ENCODE measurements at places on chromosomes 3 and 15.

DNA sequence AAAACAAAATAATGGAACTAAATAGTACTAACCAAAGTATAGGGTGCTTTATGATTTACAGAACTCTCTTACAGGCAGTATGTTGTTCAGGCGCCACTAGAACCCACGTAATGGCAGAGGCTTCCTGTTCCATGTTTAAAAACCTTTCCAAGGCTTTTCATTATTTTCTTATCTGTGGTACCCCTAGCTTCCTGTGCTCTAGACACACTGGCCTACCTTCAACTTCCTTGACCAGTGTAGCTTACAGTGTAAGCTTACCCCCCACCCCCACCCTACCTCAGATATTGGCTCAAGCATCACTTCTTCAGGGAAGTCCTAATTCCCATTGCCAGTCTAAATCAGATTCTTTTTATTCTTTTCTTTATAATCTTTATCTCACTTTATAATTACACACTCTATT is 2.9 kb downstream of the NR2C2 start:
- DNase-seq, result no peak

DNA sequence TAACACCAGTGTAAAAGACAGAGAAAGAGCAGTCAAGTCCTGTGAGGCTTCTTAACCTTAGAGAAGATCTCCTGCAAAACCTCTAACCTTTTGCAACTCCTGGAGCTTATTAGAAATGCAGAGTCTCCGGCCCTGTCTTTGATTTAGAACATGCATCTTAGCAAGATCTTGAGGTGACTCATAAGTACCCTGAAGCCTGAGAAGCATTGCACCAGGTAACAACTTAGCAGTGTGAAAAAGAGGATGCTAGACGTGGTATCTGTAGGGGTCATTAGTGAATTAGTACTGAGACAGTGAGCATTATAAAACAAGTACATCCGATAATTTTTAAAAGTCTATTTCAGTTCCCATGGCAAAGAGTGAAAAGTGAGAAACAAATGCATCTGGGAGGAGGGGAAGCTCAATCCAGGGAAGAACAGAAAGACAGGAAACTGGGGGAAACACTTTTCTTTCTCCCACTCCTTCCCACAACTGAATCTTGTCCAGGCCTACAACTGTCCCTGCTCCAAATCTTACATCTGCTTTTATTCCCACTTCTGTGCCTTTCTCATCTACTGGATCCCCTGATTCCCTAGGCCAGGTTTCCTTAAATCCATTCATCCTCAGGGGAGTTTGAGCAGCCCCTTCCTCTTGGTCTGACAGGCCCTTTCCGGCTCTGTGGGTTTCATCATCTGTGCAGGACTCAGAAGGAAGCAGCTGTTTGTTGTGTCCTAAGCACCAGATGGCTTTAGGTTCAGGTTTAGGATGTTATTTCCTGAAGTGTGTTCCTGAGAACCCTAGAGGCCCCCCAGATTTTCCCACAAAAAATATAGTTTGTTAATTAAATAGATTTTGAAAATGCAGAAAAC is 128.1 kb upstream of the IL12A start:
- DNase-seq, result no peak

DNA sequence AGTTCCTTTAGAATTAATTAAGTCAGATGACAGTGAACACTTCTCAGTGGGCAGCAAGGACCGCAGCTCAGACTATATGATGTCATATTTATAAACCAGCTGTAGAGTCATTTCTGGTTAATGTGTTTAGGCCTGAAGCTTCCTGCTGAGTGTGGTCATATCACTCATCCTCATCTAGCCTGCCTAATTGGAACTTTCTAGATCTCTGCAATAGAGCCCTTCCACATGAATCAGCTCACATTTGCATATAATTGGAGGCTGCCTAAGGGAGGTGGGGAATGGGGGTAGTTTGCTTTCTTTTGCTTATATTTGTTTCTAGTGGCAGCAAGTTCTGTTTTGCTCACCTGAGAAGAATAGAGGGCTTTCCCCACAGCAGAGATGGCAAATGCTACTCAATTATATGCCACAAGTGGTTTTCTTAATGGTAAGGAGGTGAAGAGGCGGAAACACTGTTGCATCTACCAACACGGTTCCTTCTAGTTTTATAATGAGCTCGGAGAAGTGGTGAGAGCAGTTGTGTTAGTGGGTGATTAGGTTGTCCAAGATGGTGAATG is 148.1 kb downstream of the KLHL25 start:
- DNase-seq, result no peak

DNA sequence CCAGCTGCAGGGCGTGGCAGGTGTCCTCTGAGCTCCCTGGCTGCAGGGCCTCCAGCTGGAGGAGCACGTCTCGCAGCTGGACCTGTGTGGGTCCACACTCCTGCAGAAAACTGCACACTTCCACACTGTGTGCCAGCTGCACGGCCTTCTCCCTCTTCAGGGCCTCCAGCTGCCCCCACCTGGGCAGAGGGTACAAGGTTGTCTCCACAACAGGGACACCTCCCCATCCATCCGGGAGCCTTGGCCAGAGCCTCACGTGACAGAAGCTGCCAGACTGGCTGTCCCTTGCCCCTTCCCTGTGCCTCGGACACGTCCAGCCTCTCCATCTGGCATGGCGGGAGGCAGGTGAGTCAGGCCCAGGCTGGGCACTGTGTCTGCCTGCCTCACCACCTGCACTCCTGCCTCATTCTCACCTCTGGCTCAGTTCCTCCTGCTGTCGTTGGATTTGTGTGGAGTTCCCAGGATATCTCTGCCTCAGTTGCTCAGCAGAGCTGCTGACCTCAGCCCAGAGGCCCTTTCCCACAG is 14.5 kb downstream of the SPTBN5 start:
- no peak for DNase-seq

- no peak for DNase-seq
These were observed 431.5 kb upstream of the CNTN6 start for GRCh38 chr3:661356-661755.

- no peak for DNase-seq
These were observed 76.8 kb downstream of the CPNE4 start for GRCh38 chr3:131957980-131958379.

GRCh38 chr3:81003817-81004216 is 757.6 kb downstream of the GBE1 start:
- no peak for DNase-seq

- no peak for DNase-seq
These were observed 236.9 kb upstream of the KBTBD8 start for GRCh38 chr3:66761093-66761780.

- no peak for DNase-seq
These were observed 28.6 kb downstream of the COLQ start for GRCh38 chr3:15492847-15493360.

DNA sequence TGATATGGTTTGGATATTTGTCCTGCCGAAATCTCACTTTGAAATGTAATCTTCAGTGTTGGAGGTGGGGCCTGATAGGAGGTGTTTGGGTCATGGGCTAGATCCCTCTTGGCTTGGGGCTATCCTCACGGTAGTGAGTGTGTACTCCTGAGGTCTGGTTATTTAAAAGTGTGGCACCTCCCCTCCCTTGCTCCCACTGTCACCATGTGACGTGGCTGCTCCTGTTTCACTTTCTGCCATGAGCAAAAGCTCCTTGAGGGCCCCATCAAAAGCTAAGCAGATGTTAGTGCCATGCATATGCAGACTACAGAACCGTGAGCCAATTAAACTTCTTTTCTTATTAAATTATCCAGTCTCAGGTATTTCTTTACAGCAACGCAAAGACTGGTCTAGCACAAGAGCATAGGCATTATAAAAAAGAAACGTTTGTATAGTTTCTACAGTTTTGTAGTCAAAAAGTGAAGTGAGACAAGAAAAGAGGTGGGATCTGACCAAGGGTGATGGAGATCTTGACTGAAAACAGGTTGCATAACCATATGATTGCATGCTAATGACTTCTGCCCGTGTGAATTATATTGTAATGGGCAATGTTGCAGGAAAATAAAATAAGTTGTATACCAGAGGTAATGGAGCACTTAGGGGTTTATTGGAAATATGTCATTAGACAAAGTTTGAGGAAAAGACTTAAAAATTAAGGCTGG is 28.5 kb upstream of the CLASP2 start:
- no peak for DNase-seq

GRCh38 chr3:9388142-9388541 is 9.3 kb upstream of the SETD5 start:
- DNase-seq, result no peak

Measured in mesothelial cell of epicardium (in vitro differentiated cells).